NCI-H1092 (cell line): ENCODE measurements at places on chromosomes 16 and 17.

- DNase-seq, result peak; percentile 98
Measured at GRCh38 chr17:64145751-64146417, 15.9 kb upstream of the ERN1 start.

- DNase-seq, result no peak
Measured at GRCh38 chr17:76529224-76530094, 8.1 kb downstream of the CYGB start.

- DNase-seq, result no peak
Measured at GRCh38 chr16:49463529-49463928, 89.9 kb downstream of the C16orf78 start.

DNA sequence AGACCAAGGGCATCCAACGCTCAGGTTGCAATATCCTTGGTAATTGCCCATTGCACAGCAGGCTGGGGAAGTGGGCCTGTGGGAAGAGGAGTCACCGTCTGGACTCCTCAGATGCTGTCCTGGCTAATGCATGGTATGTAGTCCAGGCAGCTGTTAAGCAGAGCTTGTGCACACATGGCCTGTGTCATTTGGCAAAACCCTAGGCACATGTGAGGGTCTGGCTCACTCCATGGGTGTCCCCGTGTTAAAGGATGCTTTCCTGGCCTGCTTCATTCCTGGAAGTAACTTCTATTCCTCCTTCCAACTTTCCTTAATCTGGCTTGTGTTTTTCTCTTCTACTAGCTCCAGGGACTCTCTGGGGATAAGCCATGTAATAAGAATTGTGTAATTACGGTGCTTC, 378.0 kb upstream of the CA10 start:
- no peak for DNase-seq

GRCh38 chr17:59381716-59382570, 50.5 kb downstream of the YPEL2 start:
- DNase-seq, result peak; percentile 54
